ENCODE measurements at places on chromosomes 13 and 19.

GRCh38 chr19:2775556-2776430, 7.3 kb downstream of the SGTA start:
- peak; percentile 30 for DNase-seq

DNA sequence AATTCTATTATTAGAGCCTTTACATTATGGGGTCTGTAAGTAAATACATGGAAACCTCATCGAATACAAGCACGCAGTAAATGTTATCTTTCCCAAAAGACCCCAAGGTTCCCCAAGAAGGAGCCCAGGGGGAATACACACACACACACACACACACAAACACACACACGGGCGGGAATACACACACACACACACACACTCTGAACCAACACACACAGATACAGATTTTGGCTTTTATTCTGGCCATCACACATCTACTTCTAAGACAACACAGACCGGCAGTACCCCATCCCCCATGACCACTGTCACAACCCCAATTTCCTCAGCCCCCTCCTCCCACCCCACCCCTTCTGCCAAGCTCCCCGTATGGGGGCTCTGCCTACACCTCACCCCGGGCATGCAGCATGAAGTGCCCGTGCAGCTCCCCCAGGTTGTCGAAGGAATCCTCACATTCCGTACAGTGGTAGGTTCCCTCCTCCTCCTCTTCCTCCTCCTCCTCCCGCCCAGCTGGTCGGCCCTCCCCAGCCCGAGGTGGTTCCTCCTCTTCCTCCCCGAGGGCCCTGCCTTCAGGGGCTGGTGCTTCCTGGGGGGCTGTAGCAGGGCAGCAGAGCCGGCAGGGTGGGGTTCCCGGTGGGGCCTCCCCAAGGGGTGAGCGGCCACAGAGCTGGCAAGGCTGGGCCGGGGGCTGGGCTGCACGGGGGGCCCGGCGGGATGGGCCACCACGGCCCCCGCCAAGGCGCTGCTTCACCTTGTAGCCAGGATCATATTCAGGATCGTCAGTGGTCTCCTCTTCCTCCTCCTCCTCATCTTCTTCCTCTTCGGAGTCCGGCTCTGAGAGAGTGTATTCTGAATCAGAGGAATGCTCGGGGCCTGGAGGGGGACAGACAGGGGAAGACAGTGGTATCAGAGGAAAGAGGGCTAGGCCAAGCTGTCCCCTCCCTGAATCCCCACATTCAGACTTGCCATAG, 4.4 kb upstream of the SRRM5 start:
- no peak for DNase-seq

DNA sequence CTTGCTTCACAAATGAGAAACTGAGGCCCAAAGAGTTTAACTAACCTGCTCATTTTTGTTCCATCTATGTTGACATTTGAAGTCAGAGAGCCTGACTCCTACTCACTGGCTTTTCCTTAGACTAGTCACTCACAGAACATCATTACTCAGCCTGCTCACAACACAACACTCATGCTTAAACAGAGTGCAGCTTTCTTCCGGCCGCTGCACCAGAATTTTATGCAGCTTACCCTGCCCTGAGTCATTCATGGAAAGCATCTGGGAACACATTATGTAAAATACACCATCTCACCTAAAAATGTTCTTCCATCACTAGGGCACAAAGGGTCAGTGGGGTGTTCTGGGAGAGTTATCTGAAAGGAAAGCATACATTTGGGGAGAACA, 303.4 kb downstream of the SPRY2 start:
- DNase-seq = peak; percentile 86

GRCh38 chr19:23283925-23284324, 33.7 kb upstream of the ZNF724 start:
- peak; percentile 18 for DNase-seq

Measured in AG10803 (cell line).